ENCODE measurements at places on chromosomes 4 and X. TPM values are rescaled to one million over a fixed set of nuclear protein-coding genes. Genes with fewer than 3 reads are reported as not detected.

- DNase-seq = no peak
Measured at GRCh38 chrX:138057883-138058282, 492.0 kb downstream of the ZIC3 start.

DNA sequence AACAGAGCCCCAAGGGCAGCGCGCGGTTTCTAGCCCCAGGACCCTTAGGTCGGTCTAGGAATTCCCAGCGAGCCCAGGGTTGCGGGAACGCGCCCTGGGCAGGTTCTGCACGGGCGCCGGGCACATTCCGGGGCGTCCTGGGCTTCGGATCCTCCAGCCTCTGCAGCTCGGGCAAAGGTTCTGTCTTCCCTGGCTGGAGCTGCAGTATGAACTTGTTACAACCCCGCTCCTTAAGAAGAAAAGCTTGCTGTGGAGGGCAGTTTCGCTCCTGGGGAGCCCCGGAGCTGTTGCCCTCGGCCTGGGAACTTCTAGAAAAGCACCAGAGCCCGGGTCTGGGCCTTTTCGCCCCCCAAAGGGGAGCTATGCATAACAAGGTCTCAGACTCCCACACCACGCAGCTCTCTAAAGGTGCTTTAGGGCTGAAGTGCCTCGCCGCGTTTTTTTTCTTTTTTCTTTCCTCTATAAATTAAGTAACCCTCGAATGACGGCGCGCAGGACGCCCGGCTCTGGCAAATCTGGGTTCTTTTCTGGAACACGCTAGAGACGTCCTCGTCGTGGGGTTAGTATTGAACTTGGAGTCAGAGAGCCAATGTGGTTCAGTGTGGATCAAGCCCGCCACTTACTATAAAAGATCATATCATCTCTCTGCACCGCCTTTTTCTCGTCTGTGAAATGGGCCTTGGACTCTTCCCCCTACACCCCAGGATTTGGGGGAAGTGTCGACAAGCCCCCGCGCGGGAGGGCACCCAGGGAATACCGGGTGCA, 5.7 kb downstream of the MSX1 start:
- DNase-seq = no peak

DNA sequence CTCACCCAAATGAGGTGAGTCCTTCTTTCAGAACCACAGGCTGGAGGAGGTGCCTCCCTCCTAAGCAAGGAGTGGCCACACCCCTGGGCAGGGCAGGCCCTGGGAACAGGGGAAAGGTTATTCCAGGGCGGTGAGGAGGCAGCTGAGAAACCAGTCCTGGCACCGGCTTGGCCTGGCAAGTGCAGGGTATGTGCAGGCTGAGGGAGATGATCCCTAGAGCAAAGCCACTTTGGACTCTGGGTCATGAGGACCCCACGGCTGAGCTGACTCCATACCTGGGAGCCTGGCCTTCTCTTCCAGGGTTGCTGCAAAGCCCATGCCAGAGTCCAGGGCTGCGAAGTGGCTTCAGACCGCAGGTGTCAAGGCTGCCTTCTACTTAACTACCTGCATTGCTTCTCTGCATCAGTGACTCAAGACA, 49.5 kb upstream of the HELT start:
- peak; percentile 60 for DNase-seq

- DNase-seq = no peak
Measured at GRCh38 chr4:144872508-144873225, 225.3 kb downstream of the ANAPC10 start.

- DNase-seq = no peak
Measured at GRCh38 chr4:150906987-150907633, 108.0 kb downstream of the LRBA start.

DNA sequence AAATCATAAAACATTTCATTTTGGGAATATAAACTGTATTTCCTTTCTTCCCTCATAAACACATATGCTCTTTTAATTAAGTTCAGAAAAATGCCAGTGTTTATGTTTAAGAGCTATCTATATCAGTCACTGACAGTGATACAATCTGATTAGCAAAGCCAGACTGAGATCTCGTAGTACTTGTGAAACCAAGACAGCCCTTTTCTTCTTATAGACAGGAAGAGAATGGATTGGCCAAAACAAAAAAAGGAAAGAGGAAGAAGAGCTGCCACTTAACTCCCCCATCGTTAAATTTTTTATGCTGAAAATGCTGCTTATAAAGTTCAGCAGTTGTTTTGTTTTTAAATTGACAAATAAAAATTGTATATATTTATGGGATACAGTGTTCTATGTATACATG, 87.4 kb downstream of the PLAC1 start:
- DNase-seq = no peak

DNA sequence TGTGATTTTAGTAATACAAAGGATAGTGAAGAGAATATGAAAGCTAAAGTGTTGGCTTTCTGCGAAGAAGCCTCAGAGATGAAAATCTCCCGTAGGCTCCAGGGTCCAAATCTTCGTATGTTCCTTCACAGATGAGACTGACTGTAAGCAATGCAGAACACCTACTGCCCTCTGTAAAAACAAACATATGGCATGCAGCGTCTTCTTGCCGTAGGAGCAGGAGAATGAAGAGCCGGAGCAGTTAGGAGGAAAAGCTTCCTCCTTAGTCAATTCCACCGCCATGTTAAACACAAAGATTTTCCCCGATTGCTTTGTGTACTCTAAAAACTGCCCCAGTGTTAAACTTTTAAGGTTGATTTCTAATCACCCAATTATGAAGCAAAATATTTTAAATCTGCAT, 22.5 kb downstream of the RWDD4 start:
- peak; percentile 49 for DNase-seq

- peak; percentile 25 for DNase-seq
Measured at GRCh38 chrX:48648336-48648751, 35.3 kb upstream of the WAS start.

DNA sequence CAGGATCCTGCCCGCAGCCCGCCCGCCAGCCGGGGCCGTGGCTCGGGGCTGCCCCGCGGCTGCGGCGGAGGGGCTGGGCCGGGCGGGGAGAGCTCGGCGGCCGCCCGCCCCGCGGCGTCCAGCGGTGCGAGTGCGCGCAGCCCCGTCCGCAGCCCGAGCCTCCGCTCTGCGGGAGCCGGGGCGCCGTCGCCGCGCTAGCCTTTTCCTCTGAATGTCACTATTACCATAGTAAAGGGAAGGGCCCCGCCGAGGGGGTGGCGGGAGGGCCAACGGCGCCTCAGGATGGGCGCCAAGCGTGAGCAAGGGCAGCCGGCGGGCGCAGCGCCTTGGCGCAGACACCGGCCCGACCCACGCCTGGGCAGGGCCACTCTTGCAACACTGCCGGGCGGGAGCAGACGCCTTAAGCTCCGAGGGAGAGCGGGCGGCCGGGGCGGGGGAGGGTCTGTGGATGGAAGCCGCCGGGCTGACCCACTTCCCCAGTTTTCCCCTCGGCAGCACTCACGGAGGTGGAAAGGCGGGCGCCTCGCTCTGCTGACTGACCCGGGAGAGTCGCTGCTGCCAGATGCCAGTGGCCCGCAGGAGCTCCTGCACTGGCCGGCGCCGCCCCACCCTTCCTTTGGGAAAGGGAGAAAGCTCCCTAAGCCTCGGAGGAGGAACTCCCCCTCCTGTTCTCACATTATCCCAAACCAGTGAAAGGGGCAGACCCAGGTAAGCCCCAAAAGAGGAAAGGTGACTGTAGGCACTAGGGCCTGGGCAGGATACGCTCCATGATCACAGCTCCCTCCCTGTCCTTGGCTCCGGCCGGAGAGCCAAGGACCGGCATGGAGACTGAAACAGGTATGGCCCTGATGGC, 329.4 kb downstream of the HNRNPD start:
- DNase-seq = peak; percentile 47

- DNase-seq = no peak
Measured at GRCh38 chr4:188573104-188573503, 433.9 kb downstream of the TRIML1 start.

DNA sequence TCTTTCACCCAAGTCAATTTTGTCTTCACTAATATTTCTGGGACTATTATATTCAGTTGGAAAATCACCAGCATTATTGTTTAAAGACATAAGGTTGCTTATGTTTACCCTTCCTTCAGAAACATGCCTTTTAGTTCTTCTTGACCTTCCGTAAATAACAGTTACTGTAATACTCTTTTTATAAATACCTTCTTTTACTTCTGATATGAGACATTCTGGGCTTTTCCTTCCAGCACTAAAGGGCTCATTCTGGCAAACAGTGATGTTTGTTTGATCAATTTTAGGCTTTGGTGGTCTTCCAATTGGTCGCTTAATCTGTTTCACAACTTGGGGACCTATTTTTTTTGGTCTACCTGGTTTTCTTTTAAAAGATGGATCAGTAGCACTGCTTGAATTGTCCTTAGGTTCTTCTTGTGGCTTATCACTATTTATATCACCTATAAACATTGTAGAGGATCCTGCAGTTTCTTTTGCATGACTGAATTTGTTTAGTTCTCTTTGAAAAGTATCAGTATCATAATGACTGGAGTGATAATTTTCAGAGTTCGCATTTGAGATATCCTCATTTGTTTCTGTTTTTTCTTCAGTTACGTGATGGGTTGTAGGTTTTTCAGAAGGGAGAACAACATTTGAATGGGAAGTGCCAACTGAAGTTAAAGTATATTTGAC, 64.8 kb downstream of the NCAPG start:
- DNase-seq = no peak

DNA sequence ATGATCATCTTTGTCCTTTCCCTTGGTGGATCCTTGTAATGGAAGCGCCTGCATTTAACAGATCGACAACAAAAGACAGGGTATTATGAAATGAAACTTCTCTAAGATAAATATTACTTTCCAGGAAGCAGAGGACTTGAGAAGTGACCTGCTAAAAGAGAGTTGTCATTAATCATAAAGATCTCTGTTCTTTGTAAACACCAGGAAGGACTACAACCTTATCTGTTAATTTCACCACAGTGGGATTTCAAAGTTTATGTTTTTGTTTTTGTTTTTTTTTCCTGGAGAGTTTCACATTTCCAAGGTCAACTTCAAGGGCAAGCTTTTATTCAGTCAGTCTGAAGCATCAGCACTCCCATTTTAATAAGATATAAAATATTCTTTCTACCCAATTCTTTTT, 170.9 kb downstream of the RCHY1 start:
- DNase-seq = no peak

DNA sequence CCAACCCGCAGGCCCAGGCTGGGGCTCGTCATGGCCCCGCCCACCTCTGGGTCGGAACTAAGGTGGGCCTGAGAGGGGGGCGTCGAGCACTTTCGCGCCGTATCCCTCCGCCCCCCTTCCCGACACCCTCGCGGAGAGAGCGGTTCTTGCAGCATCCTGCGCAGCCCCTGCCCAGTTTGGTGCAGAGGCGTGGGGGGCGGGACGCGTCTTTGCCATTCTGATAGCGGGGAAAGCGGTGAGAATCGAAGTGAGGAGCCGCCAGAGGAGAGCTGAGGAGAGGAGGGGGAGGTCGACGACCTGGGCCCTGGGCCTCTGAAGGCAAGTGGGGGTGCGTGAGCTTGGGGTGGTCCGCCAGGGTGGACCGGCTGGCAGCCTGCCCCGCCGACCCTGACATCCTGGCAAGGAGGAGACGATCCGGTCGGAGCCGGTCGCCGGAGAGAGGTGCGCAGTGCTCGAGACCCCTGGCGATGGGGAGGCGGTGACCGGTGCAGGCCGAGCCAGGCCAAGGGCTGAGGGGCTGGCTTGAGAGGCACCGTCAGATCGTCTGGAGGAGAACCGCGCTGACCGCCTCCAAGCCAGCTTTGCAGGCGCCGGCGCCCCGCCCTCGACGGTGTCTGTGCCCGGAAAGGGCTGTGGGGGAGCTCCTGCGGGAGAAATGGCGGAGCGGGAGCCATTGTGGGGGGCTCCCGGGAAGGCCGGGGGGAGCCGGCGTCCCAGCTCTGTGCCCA, 25.5 kb downstream of the GPRASP3 start:
- no peak for DNase-seq

DNA sequence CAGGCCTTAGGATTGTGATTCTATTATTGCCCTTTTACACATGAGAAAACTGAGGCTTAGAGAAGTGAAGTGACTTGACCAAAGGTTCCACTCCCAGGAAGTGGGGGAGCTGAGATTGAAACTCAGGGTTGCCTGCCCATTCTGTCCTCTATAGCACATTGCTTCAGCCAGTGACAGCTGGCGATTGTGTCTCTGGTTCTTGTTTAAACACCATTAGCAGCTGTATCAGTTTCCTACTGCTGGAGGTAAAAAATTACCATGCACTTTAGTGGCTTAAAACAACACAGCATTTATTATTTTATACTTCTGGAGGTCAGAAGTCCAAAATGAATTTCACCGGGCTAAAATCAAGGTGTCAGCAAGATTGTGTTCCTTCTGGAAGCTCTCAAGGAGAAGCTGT, 205.8 kb upstream of the MAMLD1 start:
- DNase-seq = no peak

GRCh38 chr4:41541687-41542094, 3.7 kb downstream of the LIMCH1 start:
- DNase-seq = no peak

- no peak for DNase-seq
Measured at GRCh38 chr4:105546086-105546485, 6.3 kb upstream of the ARHGEF38 start.

- peak; percentile 67 for DNase-seq
Measured at GRCh38 chrX:39967348-39967747, 130.4 kb downstream of the BCOR start.

- no peak for DNase-seq
Measured at GRCh38 chrX:153538424-153538823, 21.0 kb downstream of the ATP2B3 start.

DNA sequence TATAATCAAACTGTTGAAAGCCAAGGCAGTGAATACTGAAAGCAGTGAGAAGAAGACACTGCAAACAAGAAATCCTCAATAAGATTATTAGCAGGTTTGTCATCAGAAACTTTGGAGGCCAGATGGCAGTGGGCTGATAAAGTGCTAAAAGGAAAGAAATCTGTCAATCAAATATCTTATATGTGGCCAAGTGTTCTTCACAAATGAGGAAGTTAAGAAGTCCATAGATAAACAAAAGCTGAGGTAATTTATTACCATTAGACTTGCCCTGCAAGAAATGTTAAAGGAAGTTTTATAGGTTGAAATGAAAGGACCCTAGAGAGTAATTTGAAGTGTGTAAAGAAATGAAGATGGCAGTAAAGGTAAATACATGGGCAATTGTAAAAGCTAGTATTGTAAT, 586.6 kb downstream of the RAPGEF2 start:
- DNase-seq = no peak

- DNase-seq = no peak
Measured at GRCh38 chr4:111792632-111793031, 352.6 kb upstream of the FAM241A start.

- peak; percentile 23 for DNase-seq
Measured at GRCh38 chr4:156892805-156893204, 78.8 kb downstream of the PDGFC start.

DNA sequence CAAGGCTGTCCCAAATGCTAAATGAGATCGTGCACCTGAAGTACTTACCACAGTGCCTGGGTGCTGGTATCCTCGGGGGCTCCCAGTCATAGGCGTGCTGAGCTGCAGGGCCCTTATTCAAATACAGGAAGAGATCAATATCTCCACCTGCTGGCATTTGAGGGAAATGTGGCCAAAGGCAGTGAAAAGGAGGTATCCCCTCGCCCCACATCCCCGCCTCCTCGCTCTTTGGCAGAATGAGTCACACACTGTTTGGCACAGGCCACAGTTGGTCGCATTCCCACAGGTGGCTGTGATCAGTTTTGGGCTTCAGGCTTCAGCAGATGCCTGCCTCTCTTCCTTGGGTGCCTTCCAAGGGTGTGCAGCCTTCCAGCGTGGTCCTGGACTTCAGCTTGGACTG, 28.4 kb downstream of the ZNF185 start:
- DNase-seq = peak; percentile 69

The NLGN4X gene
- 0.13 TPM for total RNA-seq

The TBCK gene
- total RNA-seq = 16.3 TPM

The SLC38A5 gene
- total RNA-seq = 348 TPM

The EDA2R gene
- 5.3 TPM for total RNA-seq

The UGT2B15 gene
- not detected for total RNA-seq

The GAGE1 gene
- not detected for total RNA-seq

The CT45A3 gene
- not detected for total RNA-seq

The ELF2 gene
- 27.1 TPM for total RNA-seq

The NDP gene
- total RNA-seq = not detected

The DOK7 gene
- 1.0 TPM for total RNA-seq

Measured in bronchial epithelial cell (primary cell).